ENCODE measurements at places on chromosomes 11 and 22.
A peak's percentile ranks its signal among the peaks of the same experiment; 100 is the strongest.

DNA sequence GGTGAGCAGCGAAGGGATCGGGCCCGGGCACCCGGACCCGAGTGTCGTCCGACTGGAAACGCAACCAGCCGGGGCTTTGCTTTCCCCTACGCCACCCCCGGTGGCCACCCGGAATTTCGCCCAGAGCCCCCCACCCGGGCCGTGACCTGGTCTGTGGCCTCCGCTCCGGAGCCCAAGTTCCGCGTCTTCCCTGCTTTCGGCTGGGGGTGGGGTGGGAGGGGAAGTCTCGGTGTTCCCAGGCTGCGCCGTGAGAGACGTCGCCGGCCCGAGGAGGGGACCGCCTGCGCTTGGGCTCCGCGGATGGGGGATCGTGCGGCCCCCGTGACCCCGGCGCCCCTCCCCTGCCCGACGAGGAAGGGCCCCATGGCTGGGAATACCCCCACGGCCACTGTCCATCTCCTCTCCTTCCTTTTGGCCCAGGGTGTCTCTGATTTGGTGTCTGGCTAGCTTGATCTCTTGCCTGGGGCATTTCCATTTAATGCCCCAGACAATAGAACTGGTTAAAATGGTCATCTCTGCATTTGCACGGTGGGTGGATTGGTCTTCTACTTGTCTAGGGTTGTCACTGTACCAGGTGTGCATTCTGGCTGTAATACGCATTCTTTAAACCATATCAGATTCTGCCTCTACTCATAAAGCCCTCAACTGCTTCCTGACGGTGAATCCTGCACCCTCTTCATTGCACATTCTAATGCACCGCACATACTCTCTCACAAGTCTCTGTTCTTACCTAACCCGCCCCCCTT is 789 bp downstream of the SIK2 start:
- peak; percentile 19 for DNase-seq

DNA sequence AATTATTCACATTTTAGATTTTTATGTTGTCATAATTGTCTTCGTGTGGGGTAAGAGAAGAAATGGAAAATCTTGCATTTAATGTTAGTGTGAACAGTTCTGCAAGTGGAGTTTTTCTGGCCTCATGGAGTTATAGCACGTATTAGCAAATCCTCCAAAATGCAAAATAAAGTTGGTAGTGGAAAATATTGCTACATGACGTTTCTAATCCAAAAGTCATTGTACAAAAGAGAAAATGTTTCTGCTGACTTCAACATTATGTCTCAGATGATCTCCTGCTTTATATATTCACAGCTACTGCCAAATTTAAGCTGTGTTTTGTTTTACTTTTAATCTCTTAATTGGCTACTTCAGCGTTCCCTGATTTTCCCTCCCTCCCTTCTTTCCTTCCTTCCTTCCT is 1804.0 kb upstream of the RAG2 start:
- DNase-seq, result no peak

GRCh38 chr11:73189723-73190556 is 28.1 kb upstream of the P2RY2 start:
- DNase-seq, result no peak

GRCh38 chr22:39621826-39622225 is 51.3 kb downstream of the CACNA1I start:
- DNase-seq, result no peak

GRCh38 chr11:65639623-65640482 is 2.0 kb downstream of the SIPA1 start:
- no peak for DNase-seq

GRCh38 chr22:22882033-22882717 is 5.4 kb upstream of the IGLL5 start:
- no peak for DNase-seq

Measured in HFFc6 (cell line).